ENCODE measurements at places on chromosomes 3 and 15.
A peak's percentile ranks its signal among the peaks of the same experiment; 100 is the strongest.

DNA sequence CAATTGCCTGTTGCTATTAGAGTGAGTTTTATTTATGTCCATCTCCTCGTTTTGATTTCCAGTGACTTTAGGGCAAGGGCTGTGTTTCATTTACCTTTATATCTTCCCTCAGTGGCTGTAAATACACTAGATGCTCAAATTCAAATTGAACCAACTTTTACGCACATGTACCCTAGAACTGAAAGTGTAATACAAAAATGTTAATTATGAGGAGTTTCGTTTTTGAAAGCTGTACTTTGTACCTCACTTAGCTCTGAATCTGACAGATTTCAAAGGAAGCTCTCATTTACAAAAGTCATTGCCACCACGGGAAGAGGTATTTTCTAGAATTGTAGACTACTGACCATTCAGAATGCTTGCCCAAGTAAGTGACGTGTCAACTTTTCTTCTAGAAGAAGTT is 264.4 kb downstream of the MECOM start:
- DNase-seq = no peak

DNA sequence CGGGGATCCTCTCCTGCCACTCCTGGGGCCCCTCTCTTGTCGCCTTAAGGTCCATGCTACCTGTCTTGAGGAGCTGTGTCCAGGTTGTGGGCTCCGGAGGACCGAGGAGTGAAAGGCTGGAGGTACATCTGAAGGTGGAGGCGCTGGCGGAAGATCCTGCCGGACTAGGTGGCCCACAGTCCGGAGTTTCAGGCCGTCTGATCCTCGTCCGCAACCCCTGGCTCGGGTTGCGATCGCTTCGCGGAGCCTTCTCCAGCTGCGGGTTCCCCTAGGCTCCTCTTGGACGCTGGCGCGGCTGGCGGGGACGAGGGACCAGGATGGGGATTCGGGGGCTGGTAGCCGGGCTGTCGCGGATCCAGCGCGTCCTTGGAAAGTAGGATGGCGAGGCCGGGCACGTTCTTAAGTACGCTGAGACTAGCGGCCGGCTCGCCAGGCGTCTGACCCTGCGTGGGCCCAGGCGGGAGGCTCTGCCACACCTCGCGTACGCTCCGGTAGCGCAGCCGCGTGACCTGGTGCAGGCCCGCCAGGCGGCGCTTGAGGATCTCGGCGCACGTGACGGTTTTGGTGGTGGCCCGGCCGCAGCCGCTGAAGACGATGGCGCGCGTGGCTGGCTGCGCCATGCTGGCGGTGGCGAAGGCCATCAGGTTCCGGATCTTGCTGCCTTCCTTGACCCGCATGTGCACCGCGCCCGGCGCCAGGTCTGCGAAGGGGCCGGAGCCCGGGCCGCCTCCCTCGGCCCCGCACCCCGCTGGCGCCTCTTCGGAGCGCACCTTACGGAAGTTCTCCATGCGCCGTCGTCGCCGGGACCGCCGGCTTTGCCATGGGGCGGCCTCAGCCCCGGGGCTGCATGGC is 550 bp downstream of the RPP25 start:
- DNase-seq = peak; percentile 27

DNA sequence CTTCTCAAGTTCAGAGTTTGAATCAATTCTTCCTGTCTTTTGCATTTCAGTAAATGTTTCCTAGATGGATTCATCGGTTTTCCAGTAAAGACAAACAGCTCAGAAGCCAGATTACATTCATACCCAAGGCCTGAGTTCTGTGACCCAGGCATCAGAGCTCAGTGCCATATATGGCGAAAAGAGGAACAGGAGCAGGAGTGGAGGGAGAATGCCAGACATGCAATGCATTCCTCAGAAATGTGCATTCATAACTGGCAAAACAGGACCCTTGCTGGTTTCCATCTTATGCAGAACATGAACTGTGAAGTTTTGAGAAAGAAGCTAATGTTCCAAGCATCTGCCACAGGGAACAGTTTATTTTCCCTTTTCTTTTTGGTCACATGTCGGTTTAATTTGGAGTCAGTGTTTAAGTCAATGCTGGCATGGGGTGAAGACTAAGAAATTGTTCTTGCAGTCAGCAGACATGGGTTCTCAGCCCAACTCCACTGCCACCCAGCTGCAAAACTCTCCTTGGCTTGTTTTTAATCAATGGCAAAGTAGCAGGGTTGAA is 116.5 kb downstream of the LPP start:
- peak; percentile 93 for DNase-seq

DNA sequence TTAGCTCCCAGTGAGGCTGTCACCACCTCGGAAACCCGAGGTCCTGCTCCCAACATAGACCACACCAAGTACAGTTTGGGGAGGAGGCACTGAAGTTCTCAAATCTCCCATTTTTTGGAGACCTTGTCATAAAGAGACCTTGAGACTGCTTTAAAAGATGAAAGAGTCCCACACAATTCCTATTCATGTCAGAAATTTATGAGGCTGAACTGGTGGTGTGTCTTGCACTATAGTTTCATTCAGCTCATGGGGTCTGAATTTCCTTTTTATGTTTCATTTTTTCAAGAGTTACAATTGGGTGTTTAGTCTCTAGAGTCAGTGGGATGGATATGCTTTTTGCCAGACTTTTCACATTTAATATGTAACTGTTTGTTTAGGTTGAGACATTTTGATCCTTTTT is 318.1 kb upstream of the LRRFIP2 start:
- no peak for DNase-seq

DNA sequence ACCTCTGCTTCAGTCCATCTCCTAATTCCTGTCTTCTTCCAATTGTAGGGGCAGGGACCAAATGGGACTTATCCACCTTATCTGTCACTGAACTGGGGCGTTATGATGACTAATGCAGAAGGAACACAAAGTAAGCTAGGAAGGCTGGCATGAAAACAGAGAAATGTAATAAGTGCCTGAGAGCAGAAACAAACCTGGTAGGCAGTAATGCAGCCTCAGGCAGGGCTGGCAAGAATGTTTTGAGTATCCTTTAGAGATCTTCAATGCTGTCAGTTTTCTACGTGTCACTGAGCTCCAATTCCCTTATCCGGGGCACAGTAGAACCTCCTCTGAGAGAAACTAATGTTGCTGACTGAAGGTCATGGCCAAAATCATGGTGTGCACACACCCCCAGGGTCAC is 246.2 kb upstream of the TBL1XR1 start:
- DNase-seq = no peak

GRCh38 chr3:160869825-160870224 is 113.8 kb downstream of the PPM1L start:
- DNase-seq = peak; percentile 48

- DNase-seq = no peak
Observed at GRCh38 chr15:27097506-27097905, 126.5 kb downstream of the GABRG3 start.

GRCh38 chr3:121979734-121980449 is 42.2 kb downstream of the ILDR1 start:
- no peak for DNase-seq

DNA sequence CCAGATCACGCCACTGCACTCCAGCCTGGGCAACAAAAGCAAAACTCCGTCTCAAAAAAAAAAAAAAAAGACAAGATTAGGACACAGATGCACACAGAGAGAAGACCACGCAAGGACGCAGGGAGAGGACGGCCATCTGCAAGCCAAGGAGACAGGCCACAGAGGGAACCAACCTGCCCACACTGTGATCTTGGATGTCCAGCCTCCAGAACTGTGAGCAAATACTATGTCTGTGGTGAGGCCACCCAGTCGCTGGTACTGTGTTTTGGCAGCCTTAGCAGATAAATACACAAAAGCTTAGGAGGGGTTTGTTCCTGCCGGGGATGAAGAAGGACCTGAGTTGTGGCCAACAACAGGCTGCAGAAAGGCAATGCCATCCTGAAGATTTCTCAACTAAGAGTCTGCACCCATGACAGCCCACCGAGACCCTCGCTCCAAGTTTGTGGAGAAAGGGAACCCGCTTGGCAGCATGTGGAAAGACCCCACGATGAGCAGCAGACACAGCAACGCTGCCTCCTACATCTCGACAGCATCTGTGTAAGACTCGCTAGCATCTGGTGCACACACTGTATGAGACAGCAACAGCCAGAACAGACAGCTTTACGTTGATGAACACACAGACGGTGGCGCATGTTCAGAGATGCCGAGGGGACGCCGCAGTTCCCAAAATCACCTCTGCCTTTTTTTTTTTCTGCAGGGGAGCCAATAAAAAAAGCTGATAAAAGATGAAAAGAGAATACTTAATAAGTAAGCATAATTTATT is 13.7 kb downstream of the CYFIP1 start:
- DNase-seq = no peak

DNA sequence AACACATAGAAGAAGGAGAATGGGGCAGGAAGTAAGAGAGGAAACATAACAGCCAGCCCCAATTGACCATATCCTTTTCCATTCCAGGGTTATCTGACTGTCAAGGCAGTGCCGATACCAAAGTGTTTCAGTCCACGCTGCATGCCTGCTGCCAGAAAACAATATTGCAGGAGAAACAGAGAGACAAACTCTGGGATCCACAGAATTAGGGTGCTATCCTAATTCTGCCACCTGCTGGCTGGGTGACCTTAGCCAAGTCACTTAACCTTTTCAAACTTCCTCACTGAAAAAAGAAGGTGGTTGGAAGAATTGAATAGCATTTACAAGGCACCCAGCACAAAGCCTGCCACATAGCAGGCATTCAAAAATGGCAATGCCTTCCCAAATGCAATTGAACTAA is 32.0 kb downstream of the GLB1 start:
- no peak for DNase-seq

DNA sequence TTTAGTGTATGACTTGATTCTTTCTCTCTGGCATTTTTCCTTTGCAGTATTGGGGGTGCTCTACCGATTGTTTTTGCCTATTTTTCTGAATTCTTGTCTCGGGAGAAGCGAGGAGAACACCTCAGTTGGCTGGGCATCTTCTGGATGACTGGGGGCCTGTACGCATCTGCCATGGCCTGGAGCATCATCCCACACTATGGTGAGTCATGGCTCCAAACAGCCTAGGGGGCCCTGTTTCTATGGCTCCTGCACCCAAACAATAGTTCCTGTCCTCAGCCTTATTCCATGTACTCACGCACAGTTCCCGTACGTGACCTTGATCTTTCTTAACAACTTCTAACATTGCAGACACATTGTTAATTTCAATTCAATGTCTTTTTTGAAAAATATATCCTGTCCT is 152.3 kb downstream of the SV2B start:
- no peak for DNase-seq

DNA sequence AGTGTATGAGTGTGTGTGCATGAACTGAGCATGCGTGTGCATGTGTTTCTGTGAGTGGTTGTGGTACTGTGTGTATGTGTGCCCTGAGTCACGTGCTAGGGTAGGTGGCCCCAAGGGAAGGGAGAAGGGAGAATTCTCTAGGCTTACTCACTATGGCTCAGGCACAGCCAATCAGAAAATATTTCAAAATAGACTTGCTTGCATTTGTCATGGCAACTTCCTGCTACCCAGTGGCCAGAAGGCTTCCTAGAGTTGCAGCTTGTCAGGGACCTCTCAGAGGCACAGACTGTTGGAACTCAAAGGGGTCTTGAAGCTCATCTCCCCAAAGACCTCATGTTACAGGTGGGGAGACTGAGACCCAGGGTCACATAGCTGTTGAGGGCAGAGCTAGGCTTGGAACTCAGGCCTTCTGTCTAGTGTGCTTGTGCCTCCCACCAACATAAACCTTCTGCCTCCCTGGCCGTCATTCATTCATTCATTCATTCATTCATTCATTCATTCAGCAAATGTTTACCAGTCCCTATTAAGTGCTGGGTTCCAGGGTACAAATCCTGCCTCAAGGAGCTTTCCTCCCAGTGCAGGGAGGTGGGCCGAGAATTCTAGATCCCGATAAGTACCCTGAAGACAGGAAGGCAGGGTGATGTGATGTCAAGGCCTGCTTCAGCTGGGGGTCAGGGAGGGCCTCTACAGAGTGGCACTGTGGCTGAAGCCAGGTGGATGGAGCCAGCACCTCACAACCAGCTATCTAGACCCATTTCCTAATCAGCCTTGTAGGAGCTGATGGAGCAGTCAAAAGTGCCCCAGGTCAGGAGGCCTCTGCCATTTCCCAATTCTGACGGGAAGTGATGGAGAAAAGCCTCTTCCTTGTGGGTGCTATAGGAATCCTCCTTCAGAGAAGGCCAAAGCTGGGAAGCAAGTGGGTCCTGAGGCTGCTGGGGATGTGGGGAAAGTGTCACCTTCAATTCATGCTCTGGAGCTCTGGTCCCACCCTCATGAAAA is 10.9 kb upstream of the RFT1 start:
- peak; percentile 74 for DNase-seq

DNA sequence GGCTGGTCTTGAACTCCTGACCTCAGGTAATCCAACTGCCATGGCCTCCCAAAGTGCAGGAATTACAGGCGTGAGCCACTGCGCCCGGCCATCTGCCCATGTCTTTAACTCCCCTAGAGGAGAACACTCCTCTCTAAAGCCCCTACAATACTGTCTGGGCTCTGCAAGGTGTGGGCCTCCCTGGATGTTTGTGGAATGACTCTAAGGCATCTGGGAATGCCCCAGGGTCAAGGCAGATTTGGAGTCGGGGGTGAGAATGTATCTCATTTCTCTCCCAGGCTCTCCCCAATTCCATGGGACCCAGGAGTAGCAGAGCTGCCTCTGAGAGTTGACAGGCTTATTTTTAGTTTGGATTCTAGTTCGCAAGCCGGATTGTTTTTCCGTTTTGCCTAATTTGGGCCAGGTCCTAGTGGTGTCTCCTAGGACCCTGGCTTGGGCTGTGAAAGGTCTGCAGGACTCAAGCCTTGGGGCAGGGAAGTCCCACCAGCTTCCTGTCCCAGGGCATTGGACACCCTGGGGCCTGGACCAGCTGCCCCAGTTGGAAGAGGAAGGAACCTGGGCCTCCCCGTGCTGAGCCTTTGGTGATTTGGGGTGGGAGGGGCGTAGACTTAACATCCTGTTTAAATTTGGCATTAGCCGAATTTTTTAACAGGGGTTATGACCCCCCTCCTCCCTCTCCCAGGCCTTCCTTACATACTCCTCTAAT is 53.5 kb downstream of the MAGEF1 start:
- DNase-seq = peak; percentile 31

DNA sequence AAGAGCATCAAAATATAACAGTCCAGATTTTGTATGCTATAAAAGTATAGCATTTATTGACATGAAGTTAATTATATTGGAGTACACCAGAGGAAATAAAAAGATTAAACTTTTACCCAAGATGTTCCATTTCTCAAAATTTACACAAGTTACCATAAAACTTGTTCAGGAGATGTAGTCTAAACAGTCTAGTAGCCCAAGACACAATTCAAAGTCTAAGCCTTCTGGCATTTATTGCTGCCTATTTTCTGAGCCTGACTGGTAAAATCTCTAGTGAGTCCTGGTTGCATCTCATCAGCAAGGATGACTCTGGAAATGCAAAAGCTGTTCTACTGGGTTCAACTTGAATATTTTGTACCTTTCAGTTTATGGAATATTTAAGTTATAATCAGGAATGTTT is 468.7 kb downstream of the PDCD6IP start:
- no peak for DNase-seq

- peak; percentile 78 for DNase-seq
Observed at GRCh38 chr3:139427283-139428060, 38.0 kb upstream of the COPB2 start.
